ENCODE measurements at places on chromosomes 3 and 15.

DNA sequence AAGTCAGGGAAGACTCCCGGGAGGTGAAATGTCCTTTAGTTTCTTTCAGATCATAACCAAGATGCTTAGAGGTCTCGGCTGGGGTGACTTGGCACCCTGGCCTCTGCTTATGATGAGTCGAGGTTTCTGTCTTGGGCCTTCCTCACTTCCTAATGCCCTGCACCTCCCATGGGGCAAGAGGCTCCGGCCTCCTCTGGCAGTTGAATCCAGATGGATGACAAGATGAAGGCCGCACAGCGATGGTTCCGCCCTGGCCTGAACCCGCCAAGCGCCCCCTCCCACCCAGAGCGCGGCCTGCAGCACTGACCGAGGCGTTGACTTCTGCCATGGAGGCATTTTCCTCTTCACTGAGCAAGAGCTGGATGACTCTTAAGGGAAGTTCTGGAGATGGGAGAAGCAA lies 31.3 kb downstream of the MUC20 start:
- no peak for DNase-seq

DNA sequence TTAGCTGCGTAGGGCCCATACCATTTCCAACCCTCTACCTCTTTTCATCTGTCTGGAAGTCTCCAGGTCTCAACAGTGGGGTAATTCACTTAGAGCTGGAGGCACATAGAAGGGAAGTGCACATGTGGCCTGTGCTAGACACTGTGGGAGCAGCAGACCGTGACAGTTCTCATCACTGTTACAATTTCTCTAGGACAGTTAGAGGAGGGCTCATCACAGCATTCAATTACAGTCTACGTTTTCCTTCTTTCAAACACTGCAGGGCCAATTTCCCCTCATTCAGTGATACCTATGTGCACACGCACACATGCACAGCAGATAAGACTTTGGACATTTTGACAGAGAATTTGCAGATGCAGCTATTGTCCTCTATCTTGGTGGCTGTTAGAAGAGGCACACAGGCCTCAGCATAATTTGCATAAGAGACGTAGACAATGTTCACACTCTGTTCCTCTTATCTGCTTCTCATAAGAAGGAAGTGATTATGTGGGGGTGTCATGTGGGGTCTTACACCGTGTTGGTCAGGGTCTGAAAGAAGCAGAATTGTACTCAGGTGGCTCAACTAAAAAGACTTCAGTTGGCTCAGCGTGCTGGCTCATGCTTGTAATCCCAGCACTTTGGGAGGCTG lies 12.6 kb upstream of the HRG start:
- DNase-seq, result no peak

- no peak for DNase-seq
Observed at GRCh38 chr3:123401836-123402530, 46.9 kb downstream of the ADCY5 start.

DNA sequence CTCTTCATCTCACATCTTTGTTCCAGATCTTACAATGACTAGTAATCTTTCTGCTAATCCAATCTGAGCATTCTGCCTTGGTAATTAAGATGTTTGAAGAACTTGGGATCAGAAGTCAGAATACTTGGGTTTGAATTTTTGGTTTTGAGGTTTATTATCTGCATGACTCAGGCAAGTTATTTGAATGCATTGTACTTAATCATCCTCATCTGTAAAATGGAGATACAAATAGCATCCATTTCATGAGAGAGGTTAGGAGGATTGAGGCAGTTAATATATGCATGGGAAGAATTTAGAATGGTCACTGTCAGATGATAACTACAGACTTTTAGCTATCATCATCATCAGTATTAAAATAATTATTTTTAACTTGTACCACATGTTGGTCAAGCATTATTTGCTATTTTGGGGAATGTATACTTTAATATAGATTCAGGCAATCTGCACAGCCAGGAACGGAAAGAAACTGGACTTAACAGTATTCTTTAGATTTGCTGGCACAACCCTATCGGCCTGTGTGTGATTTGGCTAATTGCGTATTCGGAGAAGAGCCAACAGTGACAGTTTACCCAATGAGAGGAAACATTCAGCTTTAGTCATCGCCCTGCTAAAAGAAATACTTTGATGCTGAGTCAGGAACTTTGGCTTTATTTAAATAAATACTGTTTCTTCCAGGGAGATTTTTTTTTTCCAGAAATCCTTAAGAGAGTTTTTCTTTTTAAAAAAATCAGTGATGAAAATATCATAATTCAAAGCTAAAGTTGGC lies 600.0 kb downstream of the ROBO1 start:
- no peak for DNase-seq

- DNase-seq, result no peak
Observed at GRCh38 chr15:96474231-96474664, 143.7 kb downstream of the NR2F2 start.

DNA sequence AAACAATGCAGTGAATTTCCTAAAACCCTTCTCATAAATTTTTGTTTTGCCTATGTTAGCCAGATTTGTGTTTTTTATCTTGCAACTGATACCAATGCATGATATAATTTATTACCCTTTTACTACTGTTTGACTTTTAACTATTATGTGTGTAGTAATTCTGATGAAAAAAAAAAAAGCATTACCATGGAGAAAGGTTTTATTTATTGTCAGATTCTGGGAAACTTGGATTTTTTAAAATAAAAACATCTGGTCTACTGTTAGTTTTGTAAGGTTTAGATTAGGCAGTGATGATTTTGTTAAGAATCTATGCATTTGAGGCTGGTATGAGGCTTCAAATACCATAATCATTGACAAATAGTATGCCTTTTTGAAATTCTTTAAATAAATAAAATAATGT lies 470.4 kb upstream of the ROBO1 start:
- no peak for DNase-seq

DNA sequence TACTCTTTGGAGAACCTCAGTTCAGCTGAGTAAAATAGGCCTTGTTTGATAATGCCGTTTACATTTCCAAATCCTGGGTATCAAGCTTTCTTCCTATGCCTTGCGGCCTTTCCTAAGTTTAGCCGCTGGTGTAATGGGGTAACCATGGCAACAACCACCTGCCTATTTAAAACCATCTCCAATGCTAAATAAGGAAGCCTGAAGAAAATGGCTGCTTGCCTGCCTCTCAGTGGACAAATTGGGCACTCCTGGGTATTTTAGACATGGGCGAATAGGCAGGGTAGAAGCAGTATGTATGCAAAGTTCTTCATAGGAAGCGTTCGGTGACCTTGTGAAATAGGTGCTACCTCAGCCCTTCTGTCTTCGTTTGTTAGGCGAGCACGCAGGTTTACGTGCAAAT lies 122.7 kb downstream of the DGKG start:
- DNase-seq, result no peak

GRCh38 chr3:130473416-130473815 lies 43.6 kb upstream of the COL6A6 start:
- no peak for DNase-seq

- no peak for DNase-seq
Observed at GRCh38 chr3:139585820-139586219, 46.3 kb upstream of the RBP1 start.

DNA sequence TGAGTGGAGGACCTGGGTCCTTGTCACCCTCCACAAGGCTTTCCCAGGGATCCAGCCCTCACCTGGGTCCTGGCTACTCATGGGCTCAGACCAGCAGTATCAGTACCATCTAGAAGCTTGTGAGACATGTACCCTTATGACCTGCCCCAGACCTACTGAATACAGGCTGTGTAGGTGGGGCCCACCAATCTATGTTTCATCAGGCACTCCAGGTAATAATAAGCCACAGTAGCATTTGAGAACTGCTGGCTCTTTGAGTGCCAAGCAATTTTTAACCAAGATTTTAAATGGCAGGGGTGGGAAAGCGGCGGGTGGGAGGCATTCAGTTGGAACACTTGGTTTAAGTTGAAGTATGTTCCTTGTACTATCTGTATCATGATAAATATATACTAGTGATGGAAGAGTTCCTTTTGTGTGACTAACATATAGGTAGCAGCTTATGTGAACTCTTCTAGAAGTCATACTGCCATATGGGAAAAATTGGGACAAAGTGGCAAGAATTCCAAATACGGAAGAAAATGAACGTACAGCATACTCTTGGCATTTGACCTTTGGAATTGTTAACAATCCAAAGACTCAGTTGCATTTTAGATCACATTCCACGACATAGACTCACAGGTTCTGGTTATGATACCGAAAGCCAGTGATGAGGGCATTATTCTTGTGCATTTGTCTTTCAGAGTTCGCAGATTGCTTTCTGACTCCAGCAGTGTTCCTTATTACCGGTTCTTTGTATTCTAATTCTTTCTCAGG lies 190.4 kb downstream of the GHSR start:
- no peak for DNase-seq

- DNase-seq, result no peak
Observed at GRCh38 chr3:158649791-158650190, 5.5 kb downstream of the GFM1 start.

GRCh38 chr15:90592131-90592881 lies 62.6 kb downstream of the CRTC3 start:
- DNase-seq, result no peak

GRCh38 chr3:135965129-135965505 lies 411 bp upstream of the PPP2R3A start:
- DNase-seq, result no peak

DNA sequence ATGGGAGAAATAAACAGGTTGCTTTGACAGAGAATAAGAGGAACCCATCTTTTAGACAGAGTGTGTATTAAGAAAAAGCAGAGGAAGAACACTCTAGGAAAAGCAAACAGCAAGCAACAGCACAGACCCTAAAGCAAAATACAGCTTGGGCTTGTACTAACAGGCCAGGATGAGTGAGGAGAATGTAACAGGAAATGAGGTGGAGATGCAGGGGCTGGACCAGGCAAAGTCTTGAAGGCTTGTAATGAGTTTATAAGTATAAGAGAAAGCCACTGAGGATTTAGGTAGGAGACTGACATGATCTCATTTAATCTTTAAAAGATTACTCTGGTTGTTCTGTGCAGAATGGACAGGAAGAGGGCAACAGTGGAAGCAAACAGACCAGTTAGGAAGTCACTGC lies 4.9 kb downstream of the UBR1 start:
- no peak for DNase-seq

DNA sequence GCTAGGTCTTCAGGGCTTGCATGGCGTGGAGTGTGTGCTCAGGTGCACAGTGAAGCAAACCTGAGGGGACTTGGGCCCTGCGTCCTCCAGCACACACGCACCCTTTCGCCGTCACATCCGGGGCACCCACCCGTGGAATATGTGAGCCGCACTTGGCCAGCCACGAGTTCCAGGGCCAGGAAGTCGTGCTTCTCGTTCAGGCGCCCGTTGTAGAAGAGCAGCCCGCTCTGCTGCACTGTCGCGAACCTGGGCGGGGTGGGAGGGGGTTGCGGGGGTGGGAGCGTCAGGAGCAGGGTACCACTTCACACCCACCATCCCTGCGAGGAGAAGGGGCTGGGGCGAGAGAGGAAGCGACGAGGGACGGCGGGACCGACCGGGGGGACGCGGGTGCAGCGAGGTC lies 7.1 kb downstream of the CELSR3 start:
- DNase-seq, result no peak

GRCh38 chr3:30187366-30187765 lies 419.0 kb upstream of the TGFBR2 start:
- DNase-seq, result no peak

DNA sequence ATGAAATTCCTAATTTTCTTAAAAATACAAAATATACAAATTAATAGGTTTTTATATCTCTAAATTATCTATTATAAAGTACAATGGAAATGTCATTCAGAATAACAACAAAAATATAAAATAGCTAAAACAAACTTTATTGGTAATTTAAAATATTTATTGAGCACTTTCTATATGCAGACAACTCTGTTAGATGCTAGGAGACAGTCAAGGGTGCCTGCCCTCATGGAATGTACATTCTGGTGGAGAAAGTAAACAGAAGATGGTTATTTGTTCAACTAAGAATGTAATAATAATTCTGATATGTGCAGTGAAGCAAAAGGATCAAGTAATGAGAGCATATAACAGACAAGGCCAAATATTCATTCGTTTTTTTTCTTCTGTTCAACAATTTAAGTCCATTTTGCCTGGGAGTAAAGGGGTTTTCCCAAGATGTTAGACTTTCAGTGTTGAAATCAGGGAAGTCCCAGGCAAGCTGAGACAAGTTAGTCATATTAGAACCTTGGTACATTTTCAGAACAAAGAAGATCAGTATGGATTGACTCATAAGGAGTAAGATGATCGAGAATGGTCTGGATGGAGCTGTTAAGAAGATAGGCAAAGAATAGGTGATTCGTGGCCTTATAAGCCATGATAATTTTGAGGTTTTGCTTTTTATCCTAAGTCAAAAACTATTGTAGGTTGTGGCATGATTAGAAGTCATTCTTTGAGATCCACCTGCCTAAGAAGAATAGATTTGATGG lies 150.2 kb upstream of the MLF1 start:
- no peak for DNase-seq

GRCh38 chr3:49157289-49157688 lies 8.8 kb downstream of the CCDC71 start:
- no peak for DNase-seq

- DNase-seq, result no peak
Observed at GRCh38 chr3:24781454-24781853, 286.8 kb upstream of the THRB start.

- no peak for DNase-seq
Observed at GRCh38 chr3:195003006-195003892, 267.7 kb downstream of the XXYLT1 start.

GRCh38 chr3:169923831-169924230 lies 12.5 kb downstream of the SAMD7 start:
- DNase-seq, result no peak

- no peak for DNase-seq
Observed at GRCh38 chr3:13023235-13023970, 49.8 kb downstream of the IQSEC1 start.

DNA sequence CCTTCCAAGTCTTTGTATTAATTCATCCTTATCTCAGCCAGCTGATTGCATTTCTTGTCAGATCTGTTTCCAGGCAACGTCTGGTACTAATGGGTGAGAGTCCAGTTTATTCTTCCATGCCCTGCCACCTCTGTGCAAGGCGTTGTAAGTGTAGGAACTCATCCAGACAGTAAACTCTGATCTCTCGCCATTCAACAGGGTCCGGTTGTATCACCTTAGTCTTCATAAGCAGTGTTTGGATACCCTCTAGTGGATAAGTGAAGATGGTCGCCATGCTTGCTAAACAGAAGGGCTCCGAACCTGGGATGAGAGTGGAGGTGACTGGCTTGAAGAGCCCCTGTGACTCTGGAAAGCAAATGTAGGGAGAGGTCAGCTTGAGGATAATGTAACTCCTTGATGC lies 51.6 kb upstream of the CMTM7 start:
- peak; percentile 56 for DNase-seq

DNA sequence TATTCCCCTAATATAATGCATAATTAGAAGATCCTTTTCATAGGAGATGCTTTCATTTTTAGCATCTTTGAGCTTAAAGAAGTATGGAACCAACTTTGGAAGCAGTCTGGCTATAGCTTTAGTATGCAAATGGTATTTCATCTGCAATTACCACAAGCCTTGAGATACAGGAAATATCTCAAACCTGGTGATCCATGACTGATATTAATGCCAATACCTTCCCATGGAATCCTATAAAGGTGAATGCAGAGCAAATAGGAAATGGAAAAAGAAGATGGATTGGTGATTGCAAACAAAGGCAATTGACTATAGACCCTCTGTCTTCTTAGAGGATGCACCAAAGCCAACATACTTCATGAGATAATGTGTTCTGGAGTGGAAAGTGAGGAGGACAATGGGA lies 326.4 kb downstream of the KBTBD8 start:
- no peak for DNase-seq

Measured in renal cortex interstitium (tissue), 15 donors.